ENCODE measurements at places on chromosomes 5 and 9. TPM values are rescaled to one million over a fixed set of nuclear protein-coding genes. Genes with fewer than 3 reads are reported as not detected.

GRCh38 chr9:22446950-22447617, 460 bp downstream of the DMRTA1 start:
- peak overlapping the region; percentile 42 for H3K27ac ChIP-seq
- peak overlapping the region; percentile 89 for H3K4me3 ChIP-seq
- H3K36me3 ChIP-seq, result no peaks in the 10 kb centered on the region
- peak; percentile 46 for DNase-seq

DNA sequence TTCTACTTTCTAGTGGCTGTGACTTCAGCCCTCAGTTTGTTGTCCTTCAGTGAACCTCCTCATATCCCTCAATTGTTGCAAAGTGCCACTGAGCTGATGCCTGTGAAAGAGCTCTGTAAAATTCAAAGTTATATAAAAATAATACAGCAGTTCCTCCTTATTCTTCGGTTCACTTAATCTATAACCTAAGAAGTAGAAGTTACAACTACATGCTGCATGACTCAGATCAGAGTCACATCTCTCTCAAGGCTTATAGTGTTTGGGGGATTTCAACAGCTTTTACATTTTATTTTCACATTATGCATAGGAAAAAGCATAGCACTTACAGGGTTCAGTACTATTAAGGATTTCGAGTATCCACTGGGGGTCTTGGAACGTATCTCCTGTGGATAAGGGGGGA, 25.1 kb upstream of the GCNT1 start:
- H3K4me1 ChIP-seq, result no peaks in the 10 kb centered on the region
- no peak overlapping the region for H3K4me3 ChIP-seq
- DNase-seq, result no peak
- no peak overlapping the region for H3K27ac ChIP-seq
- no peaks in the 10 kb centered on the region for H3K27me3 ChIP-seq

GRCh38 chr5:98259595-98259994, 513.9 kb upstream of the RGMB start:
- no peaks in the 10 kb centered on the region for H3K27me3 ChIP-seq
- no peak overlapping the region for H3K4me3 ChIP-seq
- no peak for DNase-seq
- no peak overlapping the region for H3K27ac ChIP-seq
- no peaks in the 10 kb centered on the region for H3K36me3 ChIP-seq
- H3K4me1 ChIP-seq, result no peaks in the 10 kb centered on the region

The SLC25A2 gene
- not detected for total RNA-seq

The TLX3 gene
- total RNA-seq, result not detected

Data from H1 (cell line).